ENCODE measurements at places on chromosomes 4 and X. TPM values are rescaled to one million over a fixed set of nuclear protein-coding genes. Genes with fewer than 3 reads are reported as not detected.

Gene CLDN22
- total RNA-seq = not detected

Gene PDLIM3
- 121 TPM for total RNA-seq

Gene RAB40AL
- total RNA-seq = not detected

Gene CCDC158
- not detected for total RNA-seq

Gene OTC
- not detected for total RNA-seq

Gene APEX2
- 11.2 TPM for total RNA-seq

Gene KLF3
- 19.5 TPM for total RNA-seq

Gene OPRPN
- total RNA-seq = not detected

Gene ENPEP
- total RNA-seq = 0.97 TPM

Gene GYG2
- total RNA-seq = 5.2 TPM

Gene STATH
- not detected for total RNA-seq

Gene DMD
- total RNA-seq = 47.3 TPM

Gene STBD1
- total RNA-seq = 8.8 TPM

Gene KCTD8
- not detected for total RNA-seq

Gene MEPE
- total RNA-seq = not detected

Gene ANXA5
- 1,177 TPM for total RNA-seq

Gene ZNF711
- 0.36 TPM for total RNA-seq

Gene PCYT1B
- total RNA-seq = 0.97 TPM

Gene PABPC4L
- total RNA-seq = 0.72 TPM

Gene MTMR8
- total RNA-seq = not detected

Gene KDM5C
- 40.1 TPM for total RNA-seq

Gene TMPRSS11D
- not detected for total RNA-seq

All from cardiac atrium fibroblast (primary cell).